Hepatic stellate cell (primary cell): ENCODE measurements at places on chromosomes 3 and 15.

DNA sequence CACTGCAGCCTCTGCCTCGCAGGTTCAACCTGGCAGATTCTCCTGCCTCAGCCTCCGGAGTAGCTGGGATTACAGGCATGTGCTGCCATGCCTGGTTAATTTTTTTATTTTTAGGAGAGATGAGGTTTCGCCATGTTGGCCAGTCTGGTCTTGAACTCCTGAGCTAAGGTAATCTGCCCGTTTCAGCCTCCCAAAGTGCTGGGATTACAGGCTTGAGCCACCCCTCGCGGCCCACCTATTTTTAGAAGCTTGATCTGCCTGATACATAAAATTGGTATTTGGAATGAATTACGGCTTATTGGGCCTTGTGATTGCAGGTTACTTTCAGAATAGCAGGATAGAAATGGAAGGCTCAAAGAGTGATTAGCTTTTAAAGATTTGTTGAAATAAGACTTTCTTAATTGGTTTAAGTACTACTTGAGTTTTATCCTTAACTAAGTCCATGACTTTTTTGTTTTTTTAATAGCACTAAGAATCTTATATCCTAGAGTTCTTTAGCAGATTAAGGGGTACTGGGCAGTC, 25.0 kb downstream of the GMPS start:
- DNase-seq = no peak

GRCh38 chr3:8738639-8739038, 5.0 kb downstream of the CAV3 start:
- no peak for DNase-seq

DNA sequence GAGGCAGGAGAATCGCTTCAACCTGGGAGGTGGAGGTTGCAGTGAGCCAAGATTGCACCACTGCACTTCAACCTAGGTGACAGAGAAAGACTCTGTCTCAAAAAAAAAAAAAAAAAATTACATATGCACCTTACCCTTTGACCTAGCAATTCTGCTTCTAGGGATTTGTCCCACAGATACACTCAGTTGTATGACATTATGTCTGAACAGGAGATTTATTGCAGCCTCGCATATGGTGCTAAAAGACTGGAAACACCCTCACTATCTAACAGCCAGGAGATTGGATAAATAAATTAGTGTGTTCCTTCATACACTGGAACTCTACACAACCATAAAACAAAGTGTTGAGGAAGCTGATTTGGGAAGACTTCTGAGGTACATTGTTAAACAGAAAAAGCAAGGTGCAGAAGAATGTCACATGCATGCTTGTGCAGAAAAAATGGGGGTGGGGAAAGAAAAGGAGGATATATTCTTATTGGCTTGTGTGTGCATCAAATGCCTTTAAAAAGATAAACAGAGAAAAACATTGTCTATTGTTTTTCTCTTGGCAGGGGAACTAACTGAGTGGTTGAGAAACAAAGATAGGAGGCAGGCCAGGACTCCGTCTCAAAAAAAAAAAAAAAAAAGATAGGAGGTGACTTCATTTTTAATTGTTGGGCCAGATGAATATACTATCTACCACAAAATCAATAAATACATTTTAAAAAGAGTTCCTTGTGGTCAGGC, 30.9 kb downstream of the PPCDC start:
- DNase-seq = no peak

DNA sequence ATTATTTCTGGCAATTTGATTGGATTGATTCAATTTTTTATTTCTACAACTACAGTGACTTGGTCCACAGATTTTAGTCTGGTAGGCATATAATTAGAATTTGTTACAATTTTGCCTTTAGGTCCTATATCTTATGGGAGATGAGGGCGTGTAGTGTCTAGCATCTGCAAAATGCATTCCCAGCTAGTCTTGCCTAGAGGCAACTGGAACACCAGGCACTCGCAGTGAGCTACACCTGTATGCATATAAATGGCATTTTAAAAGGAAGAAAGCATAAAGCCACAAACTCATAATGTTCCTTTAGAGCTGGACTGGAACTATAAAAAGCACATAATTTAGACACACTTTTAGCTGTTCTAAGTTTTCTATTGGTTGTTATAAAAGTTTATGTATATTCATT, 17.9 kb upstream of the SPPL2A start:
- DNase-seq = no peak

GRCh38 chr15:38308797-38309196, 56.2 kb downstream of the SPRED1 start:
- DNase-seq = no peak

DNA sequence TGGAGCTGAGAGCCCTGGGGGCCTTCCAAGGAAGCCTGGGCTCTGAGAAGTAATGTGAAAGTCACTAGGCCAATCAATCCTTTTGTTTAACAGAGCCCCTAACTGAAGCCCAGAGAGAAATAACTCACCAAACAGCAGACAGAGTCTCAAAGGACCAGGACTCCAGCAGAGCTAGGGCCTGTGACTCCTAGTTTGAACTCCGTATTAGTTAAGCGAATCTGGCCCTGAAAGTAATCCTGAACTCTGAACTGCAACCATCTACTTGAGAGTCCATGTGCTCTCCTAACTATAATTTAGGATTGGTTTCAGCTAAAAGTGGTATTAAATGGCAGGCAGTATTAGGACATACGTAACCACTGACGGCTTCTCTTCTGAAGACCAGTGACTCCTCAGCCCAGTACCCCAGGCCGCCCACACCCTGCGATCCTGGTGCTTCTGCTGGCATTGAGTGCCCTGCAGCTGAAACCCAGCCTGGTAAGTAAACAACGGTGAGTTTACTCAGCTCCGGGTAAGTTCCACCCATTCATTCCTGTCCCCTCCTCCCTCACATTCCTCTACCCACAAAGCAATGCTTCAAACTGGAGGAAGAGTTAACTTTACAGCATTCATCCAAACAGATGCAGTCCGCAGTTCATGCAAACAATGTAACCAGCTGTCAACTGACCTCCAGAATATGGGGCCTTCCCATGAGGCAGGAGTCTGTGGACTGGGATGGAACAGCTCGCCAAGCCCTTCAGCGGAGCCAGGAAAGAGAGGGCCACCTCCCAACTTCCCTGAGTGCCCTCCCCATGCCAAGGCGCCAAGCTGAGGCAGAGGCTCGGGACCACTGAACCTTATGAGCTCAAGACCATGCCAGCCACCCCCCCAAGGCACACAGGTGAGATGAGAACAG, 7.3 kb downstream of the MYO5C start:
- no peak for DNase-seq

DNA sequence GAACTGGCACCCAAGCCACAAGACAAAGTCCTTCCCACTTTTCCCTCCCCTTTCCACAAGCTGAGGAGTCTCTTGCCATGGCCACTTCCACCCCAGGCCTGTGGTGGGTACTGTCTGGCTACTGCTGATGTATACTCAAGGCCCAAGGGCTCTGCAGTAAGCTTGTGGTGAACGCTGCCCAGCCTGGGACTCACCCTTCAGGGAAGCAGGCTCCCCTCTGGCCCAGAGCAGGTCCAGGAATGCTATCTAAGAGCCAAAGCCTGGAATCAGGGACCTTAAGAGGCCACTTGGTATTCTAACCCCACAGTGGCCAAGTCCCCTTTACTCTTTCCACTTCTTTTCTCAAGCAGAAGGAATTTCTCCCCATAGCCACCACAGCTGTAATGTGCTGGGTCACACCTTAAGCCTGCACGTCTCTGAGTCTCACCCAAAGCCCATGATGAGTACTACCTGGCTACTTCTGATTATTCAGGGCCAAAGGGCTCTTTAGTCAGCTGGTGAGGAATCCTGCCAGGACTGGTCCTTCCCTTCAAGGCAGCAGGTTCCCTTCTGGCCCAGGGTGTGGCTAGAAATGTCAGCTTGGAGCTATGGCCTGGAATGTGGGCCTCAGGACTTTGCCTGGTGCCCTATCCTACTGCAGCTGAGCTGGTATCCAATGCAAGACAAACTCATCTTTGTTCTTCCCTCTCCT, 4.0 kb downstream of the PATL2 start:
- DNase-seq = no peak

GRCh38 chr3:190173426-190173825, 52.7 kb upstream of the P3H2 start:
- no peak for DNase-seq

DNA sequence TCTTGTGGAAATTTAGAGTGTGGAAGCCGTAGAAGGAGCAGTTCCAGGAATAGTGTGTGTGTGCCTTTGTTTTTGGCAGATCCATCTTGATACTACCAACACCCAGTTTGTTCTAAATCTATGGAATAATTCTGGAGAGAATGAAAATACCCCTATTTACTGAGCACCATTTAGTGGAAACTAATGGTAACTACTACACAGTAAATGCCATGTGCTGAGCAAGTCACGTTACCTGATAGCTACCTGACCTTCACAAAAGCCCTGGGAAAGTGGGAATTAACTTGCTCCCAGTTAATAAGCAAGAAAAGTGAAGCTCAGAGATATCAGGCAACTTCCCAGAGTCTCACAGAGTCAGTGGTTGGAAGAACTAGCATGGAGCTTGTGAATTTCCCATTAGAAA, 137.7 kb downstream of the ARPP21 start:
- DNase-seq = no peak

DNA sequence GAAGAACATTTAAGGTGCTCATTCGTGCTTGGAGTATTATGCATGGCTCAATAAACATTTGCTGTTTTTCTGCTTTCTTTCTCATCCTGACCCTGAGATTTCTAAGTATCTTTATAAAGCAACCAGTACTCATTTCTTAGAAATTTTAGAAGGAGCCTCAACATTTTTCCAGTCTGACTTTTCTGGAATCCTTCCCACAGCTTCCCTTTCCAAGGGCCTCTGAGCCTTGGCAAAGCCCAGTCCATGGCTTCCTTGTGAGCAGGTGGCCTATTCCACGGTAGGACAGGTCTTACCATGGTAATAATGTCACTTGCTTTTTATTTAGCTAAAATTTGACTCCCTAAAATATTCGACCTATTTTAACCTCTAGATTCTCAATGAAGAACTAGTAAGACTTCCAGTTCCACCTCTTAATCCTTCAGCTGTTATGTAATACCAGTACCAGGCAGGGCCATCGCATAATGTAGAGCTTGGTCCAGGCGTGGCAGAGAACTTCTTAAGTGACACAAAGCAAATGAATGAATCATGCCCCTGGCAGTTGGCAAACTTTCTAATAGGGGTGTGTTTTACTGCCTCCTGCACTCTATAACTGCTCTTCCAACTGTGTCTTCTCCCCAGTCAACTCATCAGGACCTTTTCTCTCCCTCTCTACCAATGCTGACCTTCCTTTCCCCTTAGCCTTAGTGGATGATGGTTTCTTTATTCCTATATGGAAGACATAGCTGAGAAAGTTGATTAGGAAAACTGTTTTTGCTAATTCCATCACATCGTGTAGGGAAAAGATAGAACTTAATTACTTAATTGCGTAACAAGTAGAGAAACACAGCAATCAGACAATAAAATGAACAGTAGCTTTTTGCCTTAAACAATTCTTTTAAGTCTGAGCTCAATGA, 894 bp upstream of the TM4SF4 start:
- DNase-seq = peak; percentile 60

- no peak for DNase-seq
Observed at GRCh38 chr3:18047052-18047451, 304.6 kb upstream of the TBC1D5 start.

GRCh38 chr3:31525532-31525931, 7.2 kb upstream of the STT3B start:
- no peak for DNase-seq

DNA sequence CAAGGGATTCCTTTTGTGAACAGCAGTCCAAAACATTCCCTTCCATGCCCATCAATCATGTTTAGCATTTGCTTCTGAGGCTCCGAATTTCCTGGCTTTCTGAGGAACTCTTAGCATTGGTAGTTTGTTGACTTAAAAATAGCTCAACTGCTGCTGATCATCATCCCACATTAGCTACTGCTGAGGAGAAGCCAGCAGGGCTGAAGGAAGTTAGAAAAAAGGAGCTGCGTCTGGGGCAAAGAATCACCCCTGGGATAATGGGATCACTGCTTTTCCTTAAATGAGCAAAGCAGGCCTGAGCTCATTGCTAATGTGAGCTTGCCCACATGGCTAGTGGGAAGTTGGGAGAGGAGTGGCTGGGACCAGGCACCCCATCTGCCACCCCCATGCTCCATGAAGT, 39.8 kb downstream of the CYP19A1 start:
- DNase-seq = no peak

DNA sequence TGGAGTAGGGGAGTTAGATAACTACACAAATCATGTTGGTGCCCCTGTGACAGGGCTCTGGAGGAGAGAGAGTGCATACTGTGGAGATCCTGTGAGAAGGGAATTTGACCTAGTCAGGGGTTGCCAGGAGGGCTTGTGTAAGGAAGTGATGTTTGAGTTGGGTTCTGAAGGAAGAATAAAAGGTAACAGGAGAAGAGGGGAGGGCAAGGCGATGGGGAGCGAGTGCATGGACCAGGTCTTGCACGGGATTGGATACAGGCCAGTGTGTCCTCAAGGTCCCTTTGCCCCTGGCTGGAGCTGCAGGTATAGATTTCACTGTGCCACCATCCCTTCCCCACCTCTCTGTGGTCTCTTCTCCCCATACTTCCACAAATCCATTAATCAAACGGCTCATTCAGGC, 83.9 kb downstream of the RGMA start:
- DNase-seq = no peak

GRCh38 chr3:160127308-160127707, 97.9 kb upstream of the C3orf80 start:
- DNase-seq = no peak

DNA sequence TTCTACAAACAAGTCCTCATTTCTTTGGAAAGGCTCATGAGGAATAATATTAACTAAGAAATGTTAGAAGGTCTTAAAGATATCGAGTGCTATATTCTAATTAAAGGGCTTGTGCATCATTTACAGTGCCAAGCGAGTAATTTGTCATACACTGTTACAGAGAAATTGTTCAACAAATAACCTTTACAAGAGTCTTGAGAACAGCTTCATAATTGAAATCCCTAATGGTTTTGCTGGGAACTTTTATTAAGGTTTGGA, 209.5 kb downstream of the MECOM start:
- DNase-seq = no peak

DNA sequence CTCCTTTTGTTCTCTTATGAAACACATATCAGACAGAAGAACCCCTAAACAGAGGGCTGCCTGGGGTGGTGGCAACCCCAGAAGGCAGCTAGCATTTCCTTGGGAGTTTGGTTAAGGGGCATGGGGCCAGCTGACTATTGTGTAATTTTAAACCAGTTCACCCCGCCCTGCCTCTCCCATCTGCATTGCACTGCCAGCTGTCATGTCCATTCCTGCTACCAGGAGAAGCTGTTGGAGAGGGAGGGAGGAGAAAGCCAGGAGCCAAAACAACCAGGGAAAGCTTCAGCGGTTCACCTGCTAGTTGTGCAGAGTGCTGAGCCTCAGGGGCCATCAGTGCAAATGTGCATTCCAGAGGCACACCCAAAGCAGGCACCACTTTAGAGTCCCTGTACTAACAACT, 47.6 kb upstream of the ATP1B3 start:
- DNase-seq = peak; percentile 15

DNA sequence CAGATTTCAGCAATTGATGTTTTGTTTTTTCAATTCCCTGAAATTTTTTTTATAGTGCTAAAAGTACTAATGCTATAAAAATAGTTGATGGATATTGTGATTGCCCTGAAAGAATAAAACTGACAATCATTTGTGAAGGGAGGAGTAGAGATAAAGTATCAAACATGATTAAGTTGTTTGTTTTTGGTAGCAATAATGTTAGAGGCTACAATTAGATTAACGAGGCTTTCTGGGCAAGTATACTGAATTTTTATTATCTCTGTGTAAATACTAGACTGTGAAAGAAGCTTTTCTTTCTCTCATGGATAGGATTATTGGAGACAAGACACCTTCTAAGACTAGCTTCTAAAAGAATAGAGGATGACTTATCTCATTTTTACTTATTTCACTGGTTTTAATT, 15.6 kb downstream of the NR1D2 start:
- no peak for DNase-seq
